ENCODE measurements at places on chromosomes 4 and X. TPM values are rescaled to one million over a fixed set of nuclear protein-coding genes. Genes with fewer than 3 reads are reported as not detected.

INPP4B gene
- total RNA-seq = 68.5 TPM

NPNT gene
- total RNA-seq = 34.5 TPM

ATP8A1 gene
- 5.3 TPM for total RNA-seq

MCF2 gene
- total RNA-seq = not detected

DOCK11 gene
- total RNA-seq = 3.0 TPM

VCX gene
- total RNA-seq = not detected

GNRHR gene
- total RNA-seq = not detected

NAAA gene
- total RNA-seq = 48.6 TPM

SMIM10L2A gene
- 0.73 TPM for total RNA-seq

BEX5 gene
- total RNA-seq = 0.18 TPM

MAGEE1 gene
- 1.7 TPM for total RNA-seq

STAP1 gene
- total RNA-seq = not detected

CPE gene
- total RNA-seq = 15.5 TPM

DNA sequence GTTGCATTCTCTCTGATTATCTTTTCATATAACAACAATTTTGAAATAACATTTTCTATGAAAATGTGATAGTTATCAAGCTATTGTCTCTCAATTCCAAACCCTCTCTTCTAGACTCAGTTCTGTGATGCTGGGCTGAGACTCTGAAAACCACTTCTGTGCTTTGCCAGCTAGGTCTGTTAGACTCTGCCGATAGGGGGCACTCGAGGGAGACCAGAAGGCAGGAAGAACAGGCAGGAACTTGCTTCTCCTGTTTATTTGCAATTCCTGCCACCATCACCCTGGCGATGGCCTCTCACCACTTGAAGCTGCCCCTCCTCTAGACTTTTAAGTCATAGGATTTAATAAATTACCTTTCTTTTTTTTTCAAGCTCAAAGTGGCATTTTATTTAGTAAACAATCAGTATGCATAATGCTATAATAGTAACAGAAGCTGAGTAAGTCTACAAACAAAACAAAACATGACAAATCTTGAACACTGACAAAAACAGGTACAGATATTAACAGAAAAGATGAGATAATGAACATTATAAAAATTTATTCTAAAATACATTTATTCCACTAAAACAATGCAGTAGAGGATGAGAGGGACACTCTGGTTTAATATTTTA lies 49.7 kb downstream of the RASL11B start:
- DNase-seq = peak; percentile 89

GRCh38 chr4:184104419-184105101 lies 113.1 kb downstream of the ENPP6 start:
- no peak for DNase-seq

DNA sequence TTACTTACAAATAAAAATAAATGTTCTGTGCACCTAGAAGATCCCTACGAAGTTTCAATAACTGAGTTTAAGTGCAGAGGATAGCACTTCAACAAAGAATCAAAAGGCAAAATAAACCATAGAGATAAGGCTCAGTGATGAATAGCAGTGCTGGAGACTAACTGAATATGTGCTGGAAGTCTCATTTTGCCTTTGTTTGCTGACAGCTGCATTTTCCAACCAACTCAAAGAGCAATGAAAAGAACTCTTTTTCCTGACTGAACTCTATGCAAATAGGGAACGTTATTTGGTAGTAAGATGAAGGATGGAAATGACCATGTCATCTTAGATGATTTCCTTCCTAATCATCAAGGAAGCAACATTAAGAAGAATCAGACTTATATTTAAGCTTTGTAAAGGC lies 32.7 kb upstream of the ADH7 start:
- DNase-seq = no peak

DNA sequence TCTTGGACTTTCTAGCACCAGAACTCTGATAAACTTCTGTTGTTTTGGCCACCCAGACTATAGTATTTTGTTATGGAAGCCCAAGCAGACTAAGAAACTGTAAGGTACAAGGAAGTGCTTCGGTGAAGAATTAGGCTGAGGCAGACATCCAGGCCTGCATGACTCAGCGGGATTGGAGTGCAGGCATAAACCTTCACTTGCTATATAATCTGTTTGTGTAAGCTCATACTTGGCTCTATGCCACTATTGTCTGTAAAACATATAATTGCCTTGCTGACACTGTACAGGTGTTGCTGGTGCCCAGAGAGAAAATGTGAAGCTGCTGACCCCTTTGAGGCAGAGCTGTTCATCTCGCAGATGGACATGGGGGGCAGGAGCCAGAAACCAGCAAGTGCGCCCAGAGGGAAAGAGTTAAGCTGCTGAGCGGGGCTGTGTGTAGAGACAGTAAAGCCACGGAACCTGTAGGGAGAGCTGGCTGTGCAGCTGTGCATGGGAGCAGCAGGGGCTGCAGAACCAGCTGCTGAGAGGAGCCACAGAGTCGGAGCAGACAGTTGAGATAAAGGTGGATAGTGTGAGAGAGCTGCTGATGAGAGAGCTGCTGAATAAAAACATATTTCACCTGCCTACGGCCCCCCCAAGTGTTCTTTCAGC lies 96.2 kb downstream of the RBM46 start:
- DNase-seq = peak; percentile 27

DNA sequence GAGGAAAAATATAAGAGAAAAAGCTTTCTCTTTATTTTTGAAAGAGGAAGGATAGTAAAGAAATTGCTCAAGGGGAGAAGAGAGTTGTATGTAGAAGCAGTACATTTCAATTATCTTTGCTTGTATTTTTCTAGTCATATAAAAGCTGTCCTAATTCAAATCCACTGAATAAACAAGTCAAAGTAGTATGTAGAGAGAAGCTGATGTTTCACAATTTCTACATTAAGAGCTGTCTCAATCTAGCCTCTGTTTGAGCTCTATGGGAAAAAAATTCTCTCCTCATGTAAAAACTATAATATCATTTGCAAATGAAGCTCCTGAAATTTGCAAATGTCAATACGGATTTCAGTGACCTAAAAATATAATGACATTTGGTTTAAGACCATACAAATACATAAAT lies 52.6 kb downstream of the CHM start:
- no peak for DNase-seq

DNA sequence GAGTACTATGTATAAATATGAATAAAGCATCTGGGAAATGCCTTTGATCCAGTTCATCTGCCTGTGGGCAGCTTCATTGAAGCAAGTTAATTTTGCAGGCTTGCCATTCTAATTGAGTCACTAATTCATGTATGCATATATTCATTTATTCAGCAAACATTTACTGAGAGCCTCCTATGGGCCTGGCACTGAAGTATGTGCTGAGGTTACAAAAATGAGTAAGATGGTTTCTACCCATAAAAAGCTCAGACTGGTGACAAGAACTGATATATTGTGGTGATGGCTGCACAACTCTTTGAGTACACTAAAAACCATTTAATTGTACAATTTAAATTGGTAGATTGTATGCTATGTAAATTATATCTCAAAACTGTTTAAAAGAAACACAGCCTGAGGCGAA lies 1.1 kb upstream of the MRPL1 start:
- DNase-seq = no peak

GRCh38 chr4:174365018-174365587 lies 81.4 kb downstream of the CEP44 start:
- DNase-seq = peak; percentile 54

- no peak for DNase-seq
Measured at GRCh38 chr4:99720206-99720605, 62.6 kb upstream of the C4orf54 start.

GRCh38 chr4:74486905-74487304 lies 42.0 kb downstream of the AREG start:
- DNase-seq = no peak

GRCh38 chr4:23889391-23889790 lies 456 bp downstream of the PPARGC1A start:
- DNase-seq = no peak
